RKO (cell line): ENCODE measurements at places on chromosomes 5 and 9.

GRCh38 chr5:6637022-6637421, 3.8 kb downstream of the SRD5A1 start:
- DNase-seq: no peak

DNA sequence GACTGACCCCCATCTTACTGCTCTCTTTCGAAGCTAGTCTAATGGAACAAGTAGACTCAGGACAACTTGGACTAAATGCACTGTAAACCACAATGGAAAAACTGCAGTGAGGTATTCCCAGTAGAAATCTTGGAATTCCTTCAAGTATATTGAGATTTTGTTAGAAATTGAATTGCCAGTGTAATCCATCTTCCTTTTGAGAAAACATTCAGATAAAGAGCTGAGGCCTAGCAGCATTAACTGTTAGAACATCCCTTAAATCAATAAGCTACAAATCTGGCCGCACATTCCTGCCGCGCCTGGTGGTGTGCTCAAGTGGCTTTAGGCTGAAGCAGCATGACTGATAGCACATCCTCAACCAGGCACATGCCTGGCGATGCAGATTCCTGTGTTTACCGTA, 29.3 kb downstream of the PPIC start:
- DNase-seq: no peak

GRCh38 chr5:132444061-132444460, 46.5 kb downstream of the IRF1 start:
- no peak for DNase-seq

GRCh38 chr5:138662599-138662998, 87.4 kb upstream of the HSPA9 start:
- DNase-seq: no peak

DNA sequence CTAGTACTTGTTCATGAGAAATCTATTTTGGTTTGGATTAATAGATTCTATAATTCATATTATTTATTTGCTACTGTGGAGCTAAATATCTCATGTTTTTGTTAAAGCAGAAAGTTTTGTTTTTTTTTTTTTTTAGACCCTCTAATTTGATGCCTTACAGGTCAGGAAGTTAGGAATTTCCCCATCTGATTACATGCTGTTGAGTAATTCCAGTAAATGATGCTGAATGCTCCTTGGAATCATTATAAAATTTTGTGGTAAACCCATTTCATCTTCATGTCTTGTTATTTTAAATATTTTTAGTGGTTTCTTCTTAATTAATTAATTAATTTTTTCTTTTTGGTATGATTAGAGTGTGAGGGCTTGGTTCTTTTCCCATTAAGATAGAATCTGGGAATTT, 35.6 kb downstream of the NNT start:
- DNase-seq: no peak

- no peak for DNase-seq
These were observed 24.0 kb upstream of the TNIP1 start for GRCh38 chr5:151104795-151105194.

- DNase-seq: no peak
These were observed 1.6 kb downstream of the SREK1IP1 start for GRCh38 chr5:64766941-64767340.

- no peak for DNase-seq
These were observed 127.2 kb downstream of the MACIR start for GRCh38 chr5:103385722-103386121.

DNA sequence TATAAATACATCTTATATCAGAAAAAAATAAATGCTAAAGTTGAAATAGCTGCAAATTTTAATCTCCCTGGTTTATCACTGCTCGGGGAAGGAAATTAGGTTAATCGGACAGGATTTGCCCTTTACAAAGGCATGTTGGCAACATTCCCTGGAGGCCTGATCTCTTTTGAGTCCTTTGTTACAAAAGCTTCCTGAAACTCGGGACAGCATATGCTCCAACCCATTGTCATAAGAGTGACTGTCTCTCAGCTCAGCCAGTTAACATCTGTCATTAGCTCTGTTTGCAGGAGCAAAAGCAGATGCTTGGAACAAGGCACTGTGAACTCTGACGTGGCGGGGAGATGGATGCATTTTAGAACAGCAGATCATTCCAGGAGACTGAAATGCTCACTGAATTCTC, 80.6 kb downstream of the MYO10 start:
- DNase-seq: no peak

GRCh38 chr9:131125038-131125287, 423 bp upstream of the NUP214 start:
- DNase-seq: no peak

DNA sequence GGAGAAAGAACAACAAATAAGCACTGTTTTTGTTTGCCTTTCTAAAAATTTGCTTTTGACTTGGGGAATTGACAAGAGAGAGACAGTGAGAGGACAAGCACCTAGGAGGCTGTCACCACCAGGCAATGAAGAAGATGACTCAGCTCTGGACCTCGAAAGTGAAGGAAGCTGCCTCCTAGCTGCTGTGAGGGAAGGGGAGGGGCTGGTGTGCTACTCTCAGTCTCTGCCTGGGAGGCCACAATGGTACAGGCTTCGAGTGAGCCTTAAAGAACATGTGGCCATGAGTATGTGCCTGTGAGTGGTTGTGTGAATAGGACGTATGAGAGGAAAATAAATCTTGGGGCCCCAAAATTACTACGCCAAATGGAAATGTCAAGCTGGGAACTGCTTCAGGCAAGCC, 7.1 kb upstream of the PLK2 start:
- no peak for DNase-seq

- DNase-seq: no peak
These were observed 123.6 kb upstream of the SLC1A3 start for GRCh38 chr5:36482812-36483211.

GRCh38 chr9:124625087-124625486, 117.9 kb upstream of the NR5A1 start:
- DNase-seq: no peak

DNA sequence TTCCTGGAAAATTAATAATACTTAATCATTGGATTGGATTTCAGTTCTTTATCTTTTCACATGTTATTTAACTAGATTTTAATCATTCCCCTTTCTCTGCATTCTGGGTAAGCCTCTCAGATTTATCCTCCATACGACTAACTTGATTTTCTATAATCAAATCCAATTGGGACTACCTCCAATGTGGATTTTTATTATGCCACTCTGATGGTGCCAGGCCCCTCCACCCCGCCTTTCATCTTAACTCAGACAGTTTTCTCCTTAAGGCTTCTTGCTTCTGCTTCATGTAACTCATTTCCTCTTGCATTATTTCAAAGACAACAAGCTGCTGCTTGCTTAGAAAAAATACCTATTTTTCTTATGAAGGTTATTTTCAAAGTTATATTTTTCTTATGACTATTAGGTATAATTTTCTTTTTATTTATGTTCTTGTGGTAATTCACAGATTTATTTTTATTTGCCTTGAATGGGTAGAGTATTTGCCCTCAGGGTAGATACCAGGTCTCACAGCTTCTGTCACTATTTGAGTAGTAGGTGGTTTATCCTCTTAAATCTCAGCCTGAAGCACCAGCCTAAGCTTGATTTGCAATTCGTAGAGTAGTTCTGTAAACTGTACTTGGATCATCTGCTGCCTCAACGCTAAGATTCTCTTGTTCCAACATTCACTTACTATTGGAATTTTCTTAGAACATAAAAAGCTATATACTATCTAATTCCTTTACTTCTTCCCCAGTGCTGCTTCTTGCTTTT, 659.0 kb upstream of the ARRDC3 start:
- no peak for DNase-seq

GRCh38 chr5:2311851-2312250, 429.1 kb upstream of the IRX4 start:
- no peak for DNase-seq

GRCh38 chr9:16030528-16031185, 477.8 kb downstream of the CCDC171 start:
- DNase-seq: peak; percentile 99

GRCh38 chr9:95788021-95788420, 87.5 kb upstream of the ERCC6L2 start:
- DNase-seq: no peak

DNA sequence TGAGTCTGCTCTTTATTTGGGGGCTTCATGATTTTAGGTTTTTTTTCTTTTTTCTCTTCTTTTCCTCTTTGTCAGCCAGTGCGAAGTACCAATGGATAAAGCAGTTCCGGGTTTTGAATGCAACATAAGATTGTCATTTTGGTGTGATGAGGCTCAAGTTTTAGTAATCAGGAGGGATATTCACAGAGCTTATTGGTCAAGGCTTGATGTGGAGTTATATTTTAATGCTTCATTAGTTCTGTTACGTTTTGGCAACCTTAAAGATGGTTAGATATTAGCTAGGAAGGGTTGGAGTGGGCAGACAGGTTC, 1.4 kb downstream of the PIK3R1 start:
- DNase-seq: peak; percentile 65

DNA sequence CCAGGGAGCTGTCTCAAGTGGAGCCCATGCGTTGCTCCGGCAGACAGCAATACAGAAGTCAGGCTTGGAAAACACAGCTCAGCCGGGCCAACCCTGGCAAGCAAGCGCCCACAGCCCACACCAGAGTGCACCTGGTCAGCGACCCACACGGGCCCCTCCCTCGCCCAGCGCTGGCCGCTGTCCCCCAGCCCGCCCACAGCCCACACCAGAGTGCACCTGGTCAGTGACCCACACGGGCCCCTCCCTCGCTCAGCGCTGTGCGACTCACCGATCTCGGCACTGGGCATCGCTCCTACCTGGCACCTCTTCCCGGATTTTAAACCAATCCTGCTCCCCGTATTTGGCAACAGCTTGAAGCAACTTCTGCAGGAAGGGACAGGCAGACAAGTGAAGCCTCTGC, 12.8 kb downstream of the SNAPC4 start:
- no peak for DNase-seq

DNA sequence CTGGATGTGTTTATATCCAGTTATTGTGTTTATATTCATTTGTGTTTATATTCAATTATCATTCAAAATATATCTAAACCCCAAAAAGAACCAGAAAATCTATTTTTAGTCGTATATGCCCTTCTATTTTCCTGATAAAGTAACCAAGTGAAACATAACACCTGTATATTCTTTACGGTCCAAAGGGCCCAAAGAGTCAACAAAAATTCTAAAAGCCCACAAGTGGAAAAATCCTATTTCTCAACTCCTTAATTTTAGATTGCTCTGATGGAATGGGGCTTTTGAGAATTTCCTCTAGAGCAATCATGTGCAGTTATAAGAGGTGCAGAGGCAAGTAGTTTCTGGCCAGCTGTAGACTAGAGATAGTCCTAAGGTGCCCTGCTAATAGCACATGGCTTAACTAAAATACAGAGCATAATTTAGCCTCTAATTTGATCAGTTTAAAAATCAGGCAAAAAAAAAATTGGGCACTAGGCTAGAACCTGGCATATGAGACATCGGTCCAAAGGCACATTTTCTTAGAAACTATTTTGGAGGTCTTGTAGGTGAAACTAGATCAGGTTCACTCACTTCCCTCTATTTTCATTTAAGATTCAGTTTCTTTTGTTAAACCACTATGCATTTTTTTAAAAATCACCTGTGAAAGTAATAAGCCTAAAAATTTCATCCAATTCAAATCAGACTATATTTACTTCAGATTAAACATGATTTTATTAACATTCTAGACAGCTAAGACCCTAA, 256.0 kb downstream of the FBXL17 start:
- DNase-seq: no peak

DNA sequence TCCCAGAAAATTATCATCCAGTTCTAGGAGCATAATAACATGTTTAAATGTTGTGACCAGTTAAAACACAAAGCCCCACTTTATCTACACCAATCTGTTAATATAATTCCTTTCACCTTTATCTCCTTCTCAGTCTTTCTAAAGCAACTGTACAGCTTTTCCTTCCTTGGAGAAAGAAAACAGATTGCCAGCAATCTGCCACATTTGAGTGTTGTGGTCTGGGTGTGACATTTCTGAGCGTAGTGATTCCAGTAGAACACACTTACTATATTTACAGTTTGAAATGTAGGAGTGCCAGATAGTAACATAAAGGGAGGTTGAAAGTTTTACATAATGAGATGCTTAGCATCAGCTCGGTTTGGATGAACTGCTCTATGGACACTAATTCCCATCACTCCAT, 76.1 kb downstream of the KCNN2 start:
- no peak for DNase-seq

DNA sequence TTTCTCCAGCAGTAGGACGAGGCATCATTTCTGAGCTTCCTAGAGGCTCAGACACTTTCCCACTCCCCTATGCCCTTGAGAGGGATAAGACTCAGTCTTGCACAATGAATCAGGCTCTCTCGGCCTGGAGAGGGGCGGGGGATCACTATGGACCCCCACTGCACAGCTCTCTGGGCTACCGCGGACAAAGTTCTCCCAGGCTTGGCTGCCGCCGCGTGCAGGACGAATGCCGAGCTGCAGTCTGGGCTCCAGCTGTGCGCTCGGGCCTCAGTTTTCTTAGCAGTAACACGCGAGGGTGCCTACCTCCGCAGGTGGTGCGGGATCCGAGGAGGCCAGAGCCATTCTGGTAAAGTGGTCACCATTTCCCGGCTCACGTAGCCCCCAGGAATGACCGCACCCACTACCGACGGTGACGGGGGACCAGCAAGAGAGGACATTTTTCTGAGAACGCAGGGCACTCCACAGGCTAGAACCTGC, 3.4 kb upstream of the MYORG start:
- DNase-seq: no peak

DNA sequence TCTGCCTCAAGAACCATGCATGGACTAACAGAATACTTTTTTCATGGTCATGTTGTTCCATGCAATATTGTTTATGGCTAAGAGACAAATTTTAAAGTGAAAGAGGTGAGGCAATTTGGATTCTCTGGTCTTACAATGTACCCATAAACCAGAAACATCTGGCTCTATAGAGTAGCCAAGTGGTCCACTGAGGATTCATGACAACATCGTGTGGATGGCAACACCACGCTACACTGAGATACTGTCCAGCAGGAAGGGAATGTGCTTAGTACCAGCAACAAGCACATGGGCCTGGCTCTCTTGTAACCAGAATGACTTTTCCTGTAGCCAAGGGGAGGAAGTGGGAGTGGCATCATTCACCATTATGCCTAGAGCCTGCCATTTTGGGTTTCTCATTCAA, 218.2 kb downstream of the GADD45G start:
- DNase-seq: no peak

- DNase-seq: no peak
These were observed 311.7 kb upstream of the ZNF608 start for GRCh38 chr5:125057912-125058826.

GRCh38 chr9:137590469-137591383, at the start of gene ZMYND19:
Gene ZMYND19, minus strand, starts transcription at chr9:137590512. Its CDS starts 249 bp downstream, at chr9:137590263.
- DNase-seq: peak; percentile 95

DNA sequence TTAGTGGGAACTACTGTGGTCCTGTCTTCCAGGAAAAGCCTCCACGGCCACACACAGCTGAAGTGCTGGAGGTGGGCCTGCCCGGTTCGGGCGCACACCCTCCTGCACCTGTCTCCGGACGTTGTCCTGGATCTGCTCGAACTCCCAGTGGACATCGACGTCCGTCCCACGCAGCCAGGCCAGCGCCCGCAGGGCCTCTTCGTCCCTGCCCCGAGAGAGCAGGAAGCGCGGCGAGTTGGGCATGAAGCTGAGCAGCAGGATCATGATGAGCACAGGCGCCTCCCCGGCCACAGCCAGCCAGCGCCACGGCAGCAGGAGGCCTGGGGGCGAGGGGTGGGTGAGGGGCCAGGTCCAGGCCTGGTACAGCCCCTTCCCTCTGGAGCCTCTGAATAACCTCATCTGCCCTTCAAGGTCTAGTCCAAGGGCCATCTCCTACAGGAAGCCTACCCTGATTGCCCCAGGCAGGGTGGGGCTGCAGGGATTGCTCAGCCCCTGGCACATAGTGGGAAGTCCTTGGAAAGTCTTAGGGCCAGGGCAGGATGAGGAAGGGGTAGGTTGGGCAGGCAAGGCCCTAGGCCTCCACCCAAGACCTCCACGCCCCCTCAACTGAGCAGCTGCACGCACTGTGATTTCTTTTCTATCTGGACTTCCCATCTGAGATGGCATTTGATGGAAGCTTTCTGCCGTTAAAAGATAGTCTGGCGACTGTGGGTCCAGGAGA, 3.4 kb downstream of the SLC2A6 start:
- DNase-seq: no peak
